Dermis blood vessel endothelial cell (primary cell): ENCODE measurements at places on chromosomes 2 and 18.

GRCh38 chr2:236985761-236986339, 99.8 kb upstream of the COPS8 start:
- no peak for DNase-seq

- peak; percentile 74 for DNase-seq
Observed at GRCh38 chr2:65081232-65081685, 25.0 kb downstream of the CEP68 start.

GRCh38 chr2:9407363-9407811, 15.9 kb downstream of the ITGB1BP1 start:
- no peak for DNase-seq

- no peak for DNase-seq
Observed at GRCh38 chr2:15906778-15907177, 33.6 kb upstream of the MYCN start.

- no peak for DNase-seq
Observed at GRCh38 chr18:13491138-13491537, 235.2 kb downstream of the FAM210A start.

- DNase-seq: no peak
Observed at GRCh38 chr2:7356909-7357584, 439.8 kb downstream of the RNF144A start.

DNA sequence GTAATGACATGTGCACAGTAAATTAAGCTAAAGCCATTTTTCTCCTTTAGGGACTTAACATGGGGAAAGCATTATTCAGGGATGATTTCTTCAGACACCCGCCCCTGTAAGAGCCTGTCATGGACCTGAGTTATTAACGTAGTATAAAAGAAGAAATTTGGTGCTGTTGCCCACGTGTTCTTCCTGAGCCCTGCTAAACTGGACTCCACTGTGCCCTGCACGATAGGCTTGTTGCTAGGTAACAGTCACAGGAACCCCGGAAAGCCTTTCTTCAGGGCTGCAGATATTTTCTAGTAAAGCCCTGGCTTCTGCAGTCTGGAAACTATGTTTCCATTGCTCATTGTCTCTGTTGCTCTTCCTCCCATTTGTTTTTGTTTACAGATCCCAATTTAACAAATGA, 157.9 kb downstream of the LRRC30 start:
- DNase-seq: no peak

DNA sequence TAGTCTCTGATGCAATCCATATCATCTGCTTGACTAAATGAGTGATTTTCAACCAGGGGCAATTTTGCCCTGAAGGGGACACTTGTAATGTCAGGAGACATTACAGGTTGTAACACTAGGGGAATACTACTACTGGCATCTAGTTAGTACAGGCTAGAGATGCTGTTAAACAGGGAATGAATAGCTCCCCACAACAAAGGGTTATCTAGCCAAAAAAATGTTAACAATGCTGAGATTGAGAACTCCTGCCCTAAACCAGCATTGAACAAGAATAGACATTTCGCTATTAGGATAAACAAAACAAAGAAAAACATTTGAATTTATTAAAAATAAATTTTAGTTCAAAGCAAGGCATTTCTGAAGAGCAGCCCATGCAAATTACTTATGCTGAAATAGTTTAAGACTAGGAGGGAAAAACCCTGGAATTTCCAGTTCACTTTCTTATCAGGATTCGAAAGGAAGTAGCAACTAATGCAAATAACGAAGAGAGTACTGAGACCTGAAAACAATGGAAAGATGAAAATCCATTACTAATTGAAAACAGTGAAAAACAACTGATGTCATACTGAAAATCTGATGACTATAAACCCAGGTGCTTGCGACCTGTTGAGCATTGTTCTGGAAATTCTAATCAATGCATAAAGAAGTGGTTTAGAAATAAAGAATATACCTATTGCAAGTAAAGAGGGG, 53.1 kb downstream of the CAB39 start:
- DNase-seq: peak; percentile 84

GRCh38 chr18:9838144-9838877, 47.5 kb upstream of the TXNDC2 start:
- peak; percentile 15 for DNase-seq

GRCh38 chr18:5294113-5294456, 1.4 kb downstream of the ZBTB14 start:
- no peak for DNase-seq

- no peak for DNase-seq
Observed at GRCh38 chr2:201362396-201362795, 5.3 kb upstream of the FLACC1 start.

DNA sequence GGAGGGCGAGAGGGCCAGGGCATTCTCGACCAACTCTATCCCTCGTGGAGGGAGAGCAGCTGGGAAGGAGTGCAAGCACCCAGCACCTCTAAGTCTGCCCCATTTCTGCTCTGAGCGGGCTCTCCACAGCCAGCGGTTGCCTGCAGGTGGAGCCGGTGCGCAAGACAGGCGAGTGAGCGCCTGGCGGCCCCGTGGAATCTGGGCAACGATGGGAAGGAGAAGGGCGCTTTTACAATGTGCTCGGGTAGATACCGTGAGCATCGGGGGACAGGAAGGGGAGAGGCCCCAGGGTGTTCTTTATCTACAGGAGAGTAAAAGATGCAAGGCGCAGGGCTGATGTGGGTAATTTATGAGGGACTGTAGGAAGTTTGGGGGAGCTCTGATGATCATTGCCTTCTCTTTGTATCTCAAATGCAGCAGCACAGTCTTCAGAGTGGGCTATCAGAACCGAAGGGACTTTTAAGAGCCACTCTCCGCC, 867 bp upstream of the TTL start:
- DNase-seq: peak; percentile 90

- DNase-seq: no peak
Observed at GRCh38 chr2:64063454-64063853, 44.2 kb upstream of the VPS54 start.

DNA sequence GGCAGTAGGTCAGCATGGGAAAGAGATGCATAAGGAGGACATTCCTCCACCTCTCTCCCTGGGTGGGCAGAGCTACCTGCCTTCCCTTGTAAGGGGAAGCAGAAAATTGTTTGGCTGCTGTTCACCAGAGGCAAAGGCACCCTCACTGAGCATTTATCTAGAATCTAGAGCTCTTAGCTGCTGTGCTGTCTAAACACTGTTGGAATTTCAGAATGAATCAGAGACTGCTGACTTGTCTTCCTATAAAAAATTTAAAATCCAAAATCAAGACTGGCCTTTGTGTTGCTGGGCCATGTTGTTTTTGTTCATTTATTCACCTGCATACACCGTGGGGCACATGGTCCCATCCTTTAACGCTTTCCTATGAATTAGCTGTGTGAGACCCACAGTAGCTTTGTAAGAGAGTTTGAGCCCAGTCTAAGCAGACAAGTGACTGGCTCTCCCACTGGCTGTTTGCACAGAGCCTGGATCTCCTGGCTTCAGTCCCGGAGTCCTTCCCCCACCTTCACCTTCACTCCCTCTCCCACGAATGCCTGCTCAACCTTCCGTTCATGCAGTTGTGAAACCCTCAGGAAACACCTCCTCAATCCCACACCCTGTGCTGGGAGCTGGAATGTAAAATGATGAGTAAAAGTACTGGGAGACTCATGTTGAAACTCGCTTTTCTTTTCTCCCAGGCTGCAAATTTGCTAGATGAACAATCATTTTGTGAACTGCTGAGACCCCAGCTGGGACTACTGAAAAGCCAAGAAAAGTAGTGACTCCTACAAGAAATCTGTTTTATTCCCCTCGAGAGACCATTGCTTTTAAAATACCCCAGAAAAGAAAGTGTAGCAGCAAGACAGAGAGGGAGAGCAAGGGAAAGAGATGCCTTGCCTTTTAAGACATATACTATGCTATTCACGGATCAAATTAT, 76.2 kb downstream of the FAM168B start:
- no peak for DNase-seq

GRCh38 chr2:167945660-167946368, 301.6 kb downstream of the STK39 start:
- DNase-seq: no peak

DNA sequence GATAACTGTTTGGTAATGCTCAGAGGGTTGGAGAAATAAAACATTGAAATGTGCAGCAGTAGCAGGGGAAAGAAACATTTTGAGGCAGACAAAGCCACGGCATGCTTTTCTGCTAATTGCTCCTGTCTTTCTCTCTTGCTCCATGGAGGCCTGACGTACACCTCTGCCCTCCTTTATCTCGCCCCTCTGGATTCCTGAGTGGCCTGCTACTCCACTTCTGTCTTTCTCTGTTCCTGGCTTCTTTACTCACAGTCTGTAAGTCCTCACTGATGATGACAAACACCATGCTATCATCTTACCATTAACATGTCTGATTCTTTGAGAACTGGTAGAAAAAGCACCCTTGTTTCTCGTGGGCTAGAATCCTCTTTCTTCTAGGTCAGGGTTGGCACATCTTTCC, 392.9 kb downstream of the MEIS1 start:
- no peak for DNase-seq

- no peak for DNase-seq
Observed at GRCh38 chr2:215874418-215874817, 138.9 kb downstream of the MREG start.

- no peak for DNase-seq
Observed at GRCh38 chr18:1526991-1527390, 622.3 kb downstream of the ADCYAP1 start.

DNA sequence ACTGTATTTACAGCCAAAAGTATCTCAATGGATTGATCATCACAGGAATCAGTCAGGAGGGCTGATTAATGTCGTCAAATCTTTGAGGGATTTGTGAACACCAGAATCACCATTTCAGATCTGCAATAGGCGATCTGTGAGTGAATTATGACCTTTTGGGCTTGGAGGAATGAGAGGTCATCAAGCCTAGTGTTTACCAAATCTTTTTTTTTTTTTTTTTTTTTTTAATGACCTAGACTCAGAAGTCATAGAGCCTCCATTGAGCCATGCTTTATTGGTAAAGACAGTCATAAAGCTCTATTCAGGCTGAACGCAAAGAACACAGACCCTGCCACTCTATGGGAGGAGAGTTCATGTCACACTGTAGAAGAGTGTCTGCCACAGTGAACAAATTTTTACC, 97.7 kb downstream of the SOCS6 start:
- DNase-seq: no peak

DNA sequence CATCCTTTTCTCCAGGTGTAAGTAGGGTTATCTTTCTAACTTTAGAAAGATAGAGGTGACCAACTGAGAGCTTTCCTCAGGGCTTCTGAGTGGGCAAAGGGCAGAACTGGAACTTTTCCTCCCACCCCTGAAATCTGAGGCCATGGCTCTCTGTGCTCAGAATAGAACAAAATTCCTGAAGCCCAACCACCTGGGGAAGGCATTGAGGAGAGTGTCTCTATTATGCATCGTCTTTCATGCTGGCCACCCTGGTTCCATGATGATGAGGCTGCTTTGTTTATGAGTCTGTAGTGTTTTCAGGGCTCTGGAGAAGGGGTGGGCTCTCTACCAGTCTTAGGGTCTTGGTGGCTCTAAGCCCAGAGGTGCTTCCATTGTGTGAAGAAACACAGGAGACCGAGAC, 30.7 kb upstream of the IL1R1 start:
- DNase-seq: no peak

DNA sequence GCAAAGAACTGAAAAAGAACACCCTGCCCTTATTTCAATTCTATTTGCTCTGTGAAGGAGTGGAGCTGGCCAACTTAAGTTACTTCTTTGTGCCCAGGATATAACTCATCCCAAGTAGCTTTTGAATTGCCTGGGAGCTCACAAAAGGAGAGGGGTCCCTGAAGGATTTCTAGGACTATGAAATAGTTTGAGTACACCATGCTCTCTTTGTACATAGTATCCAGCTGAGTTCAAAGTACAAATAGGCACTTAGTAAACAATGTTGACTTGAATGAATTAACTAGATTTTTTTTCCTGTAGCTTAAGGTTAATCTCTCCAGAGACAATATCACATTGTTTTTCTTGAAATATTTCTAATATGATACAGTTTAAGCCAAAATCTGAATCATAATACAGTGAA, 47.7 kb downstream of the ZC3H15 start:
- peak; percentile 18 for DNase-seq

DNA sequence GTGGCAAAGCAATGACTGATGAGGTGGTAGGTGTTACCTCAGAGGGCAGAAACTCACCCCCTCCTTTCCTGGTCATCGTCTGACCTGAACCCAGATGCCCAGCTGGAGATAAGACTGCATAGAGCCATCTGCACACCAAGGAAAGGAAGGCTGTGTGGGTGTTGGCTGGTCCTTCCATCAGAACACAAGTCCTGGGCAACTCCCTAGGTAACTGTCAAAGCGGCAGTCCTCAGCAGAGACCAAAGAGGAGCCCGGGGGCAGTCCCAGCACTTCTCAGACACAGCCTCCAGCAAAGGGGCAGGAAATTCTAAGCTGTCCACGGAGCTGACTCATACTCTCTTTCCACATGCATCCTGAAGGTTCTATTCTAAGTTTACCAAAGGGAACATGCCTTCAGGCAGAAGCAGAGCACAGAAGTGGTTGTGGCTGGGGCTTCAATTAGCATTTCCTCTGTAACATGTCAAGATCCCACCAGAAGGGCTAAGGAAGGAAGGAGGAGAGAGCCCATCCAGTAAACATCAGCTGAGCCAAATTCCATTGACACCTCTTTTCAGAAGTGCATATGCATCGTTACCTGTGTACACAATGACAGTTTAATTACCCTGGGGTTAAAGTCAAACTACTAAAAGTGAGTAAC, 54.7 kb downstream of the SPRED2 start:
- peak; percentile 73 for DNase-seq

- DNase-seq: no peak
Observed at GRCh38 chr2:186183406-186183805, 302.7 kb upstream of the ZC3H15 start.

DNA sequence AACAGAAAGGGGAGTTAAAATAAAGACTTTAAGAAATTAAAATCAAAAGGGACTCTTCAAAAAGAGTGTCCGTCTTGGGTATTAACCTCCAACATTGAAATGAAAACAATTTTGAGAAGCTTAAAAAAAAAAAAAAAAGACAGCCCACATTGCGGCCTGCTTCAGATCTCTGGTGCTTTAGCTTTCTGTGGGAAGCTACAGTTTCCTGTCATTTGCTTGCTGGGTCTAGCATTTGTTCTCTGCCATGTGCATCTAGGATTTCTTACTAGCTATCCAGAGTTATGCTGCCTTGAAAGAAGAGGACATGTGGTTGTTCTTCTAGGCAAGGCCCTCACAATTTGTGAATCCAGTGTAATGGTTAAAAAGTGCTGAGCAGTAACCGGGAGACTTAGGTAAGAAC, 375.3 kb downstream of the SLC4A3 start:
- no peak for DNase-seq

DNA sequence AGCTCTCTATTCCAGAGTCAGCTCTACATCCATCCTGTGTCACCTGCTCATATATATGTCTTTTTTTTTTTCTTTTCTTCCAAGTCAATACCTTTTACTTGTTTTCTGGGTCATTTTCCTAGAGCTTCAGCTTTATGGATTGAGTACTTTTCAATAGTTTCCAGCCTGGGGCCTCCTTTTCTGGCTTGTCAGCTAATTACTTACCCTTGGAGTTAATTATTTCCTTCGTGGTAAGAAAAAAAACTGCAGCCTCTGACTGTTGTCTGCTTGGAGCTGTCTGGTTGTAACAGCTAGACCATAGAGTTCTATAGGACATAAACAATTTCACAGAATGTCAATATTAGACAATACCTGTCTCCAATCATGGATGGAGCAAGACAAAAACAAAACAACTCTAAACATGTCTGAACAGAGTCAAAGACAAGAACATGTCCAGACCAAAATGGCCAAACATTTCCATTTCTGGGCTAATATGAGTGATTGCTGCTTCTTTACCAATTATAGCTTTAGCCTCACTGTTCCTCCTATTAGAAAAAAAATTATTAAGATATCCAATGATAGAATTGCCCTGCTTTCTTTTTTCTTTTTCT, 643.1 kb downstream of the SLC4A3 start:
- no peak for DNase-seq
